Ovary (tissue), 10 donors: ENCODE measurements at places on chromosomes 11 and 22. TPM values are rescaled to one million over a fixed set of nuclear protein-coding genes. Genes with fewer than 3 reads are reported as not detected.

DNA sequence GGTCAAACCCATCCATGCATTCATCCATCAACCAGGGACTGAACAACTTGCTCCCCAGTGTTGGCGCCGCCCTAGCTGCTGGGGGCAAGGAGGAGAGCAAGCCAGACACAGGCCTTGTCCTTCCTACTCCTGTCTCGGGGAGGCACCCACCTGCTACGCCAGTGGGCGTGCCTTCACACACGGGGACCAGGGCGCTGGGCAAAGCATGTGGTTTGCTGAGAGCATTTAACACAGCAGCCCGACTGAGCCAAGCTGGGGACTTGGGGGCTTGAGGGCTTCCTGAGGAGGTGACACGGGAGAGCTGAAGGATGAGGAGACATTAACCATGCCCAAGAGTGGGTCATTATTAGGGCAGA lies 30.6 kb downstream of the CACNA1I start:
- DNase-seq, result no peak

- no peak for DNase-seq
These were observed 696 bp upstream of the MICAL2 start for GRCh38 chr11:12109591-12110196.

OR8G5 gene
- not detected for polyA plus RNA-seq

DNA sequence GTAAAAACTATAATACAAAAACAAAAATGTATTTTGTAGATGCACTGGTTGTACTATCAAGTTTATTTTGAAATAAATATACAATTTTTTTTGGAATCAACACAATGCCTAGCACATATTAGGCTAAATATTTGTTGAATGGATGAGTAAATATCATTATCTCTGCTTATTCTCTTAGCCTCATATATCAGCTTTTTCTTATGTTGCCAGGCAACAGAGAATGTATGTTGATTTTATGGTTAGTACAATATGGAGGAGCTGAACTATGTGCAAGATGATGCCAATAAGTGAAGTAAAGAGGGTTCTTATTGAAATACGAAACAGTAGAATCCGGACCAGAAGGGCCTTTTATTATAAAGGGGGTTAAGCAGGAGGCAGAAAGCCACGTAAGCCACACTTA lies 94.9 kb downstream of the FAR1 start:
- no peak for DNase-seq

GRCh38 chr22:37050913-37051312 lies 629 bp upstream of the KCTD17 start:
- DNase-seq, result no peak
